ENCODE measurements at places on chromosomes 3 and 15.

DNA sequence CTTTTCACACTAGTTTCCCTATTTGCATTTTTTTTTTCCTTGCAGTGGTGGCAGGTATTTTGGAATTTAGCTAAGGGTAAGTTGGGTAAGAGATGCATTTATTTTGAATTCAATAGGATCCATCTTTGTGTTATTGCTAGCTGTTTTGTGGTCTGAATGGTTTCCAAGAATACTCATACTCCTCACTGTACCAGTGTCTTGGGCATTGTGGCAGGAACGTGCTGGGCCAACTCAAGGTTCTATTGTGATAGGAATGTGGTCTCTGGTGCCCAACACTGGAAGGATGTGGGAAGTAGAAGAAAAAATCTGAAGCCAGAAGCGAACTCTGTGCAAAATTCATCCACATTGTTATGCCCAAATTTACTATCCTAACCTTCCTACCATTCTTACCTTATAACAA is 135.6 kb downstream of the RBMS3 start:
- ATAC-seq = no peak

DNA sequence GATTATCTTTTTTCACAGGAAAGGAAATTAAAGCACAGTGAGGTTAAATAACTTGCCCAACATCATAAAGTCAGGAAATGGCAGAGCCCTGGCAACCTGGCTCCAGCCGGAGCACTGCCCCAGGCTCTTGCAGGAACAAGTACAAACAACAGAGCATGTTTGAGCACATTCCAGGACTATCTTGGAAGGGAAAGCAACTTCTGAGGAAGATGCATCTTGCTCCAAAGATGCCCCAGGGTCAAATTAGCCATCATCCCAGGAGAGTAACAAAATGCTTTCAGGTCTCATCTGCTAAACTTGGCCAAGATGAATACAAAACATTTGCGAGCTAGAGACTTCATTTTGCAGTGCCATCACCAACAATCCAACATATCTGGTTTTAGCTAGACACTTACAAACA is 162.4 kb upstream of the LRRN1 start:
- no peak for ATAC-seq

- no peak for ATAC-seq
Measured at GRCh38 chr3:8724108-8724752, 9.4 kb upstream of the CAV3 start.

- ATAC-seq = no peak
Measured at GRCh38 chr15:46543626-46544025, 908.8 kb downstream of the SQOR start.

DNA sequence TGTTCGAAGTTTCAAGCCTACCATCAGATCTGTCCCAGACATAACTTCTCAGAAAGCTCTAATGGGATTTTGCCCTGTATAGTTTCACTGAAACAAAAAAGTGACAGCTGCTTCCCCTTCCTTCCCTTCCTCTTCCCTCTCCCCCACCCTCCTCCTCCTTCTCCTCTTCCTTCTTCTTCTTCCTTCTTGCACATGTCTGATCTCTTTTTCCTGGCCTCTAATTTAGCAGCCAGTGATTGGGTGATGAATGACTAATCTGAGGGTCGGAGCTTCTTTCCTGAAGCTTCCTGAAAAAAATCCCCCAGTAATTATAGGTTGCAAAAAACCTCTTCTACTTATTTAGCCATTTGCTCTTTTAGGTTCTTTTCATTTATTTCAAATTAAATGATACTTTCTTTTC is 168.7 kb downstream of the POTEB3 start:
- no peak for ATAC-seq

GRCh38 chr3:45092132-45093031 is 53.8 kb downstream of the CDCP1 start:
- ATAC-seq = no peak

GRCh38 chr15:25849157-25849921 is 13.8 kb downstream of the ATP10A start:
- ATAC-seq = no peak

DNA sequence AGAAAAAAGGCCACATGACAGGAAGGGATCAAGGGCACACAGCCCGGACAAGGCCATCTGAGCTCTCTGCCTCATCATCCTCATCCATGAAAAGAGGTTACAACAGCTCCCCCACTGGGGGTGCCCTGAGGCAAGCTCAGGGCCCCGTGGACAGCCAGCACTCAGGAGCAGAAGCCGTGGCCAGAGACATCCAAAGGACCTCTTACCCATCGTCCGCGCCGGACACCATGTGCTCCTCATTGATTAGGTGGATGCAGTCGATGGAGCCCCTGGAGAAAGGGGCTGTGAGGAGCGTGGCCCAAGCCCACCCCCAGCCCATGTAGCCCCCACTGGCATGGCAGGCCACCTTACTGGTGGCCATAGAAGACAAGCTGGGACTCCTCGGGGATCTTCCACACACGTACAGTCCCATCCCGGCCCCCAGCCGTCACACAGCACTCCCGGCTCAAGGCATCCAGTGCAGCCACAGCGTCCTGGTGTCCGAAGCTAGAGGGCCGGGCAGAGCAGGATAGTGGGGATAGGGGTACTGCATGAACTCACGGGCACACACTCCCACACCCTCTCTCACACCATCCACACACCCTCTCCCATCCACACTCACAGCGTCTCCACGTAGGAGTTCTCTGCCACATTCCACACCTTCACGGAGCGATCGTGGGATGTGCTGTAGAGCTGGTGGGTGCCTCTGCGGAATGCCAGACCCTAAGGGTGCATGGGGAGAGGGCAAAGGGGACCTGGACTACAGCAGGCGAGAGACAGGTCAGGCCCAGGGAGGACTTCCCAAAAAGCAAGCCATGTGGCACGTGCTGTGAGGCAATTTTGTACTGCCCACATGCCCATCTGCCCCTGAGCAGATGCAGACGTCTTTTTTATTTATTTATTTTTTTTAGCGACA is 6.5 kb downstream of the RRP9 start:
- no peak for ATAC-seq
